COR-L47 (cell line): ENCODE measurements at places on chromosomes 3 and 15.

GRCh38 chr15:78228356-78228996 lies 5.9 kb downstream of the ACSBG1 start:
- no peak for DNase-seq

DNA sequence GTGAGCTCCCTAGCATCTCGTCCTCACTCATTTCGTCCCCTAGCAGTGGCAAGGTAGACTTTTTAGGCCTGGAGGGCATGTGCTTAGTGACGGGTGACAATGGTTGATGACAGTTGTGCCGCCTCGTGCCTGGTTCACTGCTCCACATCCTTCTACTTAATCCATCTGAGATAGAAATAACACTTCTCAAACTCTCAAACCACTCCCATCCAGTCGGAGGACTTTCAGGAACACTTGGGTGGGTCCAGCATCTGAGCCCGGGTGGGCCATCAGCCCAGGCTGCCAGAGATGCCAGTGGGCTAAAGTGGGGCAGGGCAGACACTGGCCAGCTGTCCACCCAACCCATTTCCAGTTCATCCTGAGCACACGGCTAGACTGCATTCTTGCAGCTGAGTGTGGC lies 79.7 kb upstream of the SMAD3 start:
- DNase-seq = no peak

DNA sequence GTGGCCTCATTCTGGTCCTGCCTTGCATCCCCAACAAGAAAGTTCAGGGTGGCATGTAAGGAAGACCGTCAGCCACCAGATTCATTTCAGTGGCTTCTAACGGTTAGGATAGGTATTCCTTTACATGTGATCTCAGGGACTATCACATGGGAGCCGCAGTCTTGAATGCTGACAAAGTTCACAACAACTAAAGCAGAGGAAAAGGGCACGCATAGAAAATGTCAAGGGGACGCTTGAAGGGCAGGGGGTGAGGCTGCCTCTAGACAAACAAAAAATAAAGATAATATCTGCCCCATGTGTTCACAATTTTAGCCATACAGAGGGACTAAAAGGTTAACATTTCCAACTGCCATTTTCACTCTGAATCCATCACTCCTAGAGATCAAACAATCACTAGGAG lies 31.9 kb upstream of the ARL8B start:
- no peak for DNase-seq

- DNase-seq = no peak
These were observed 43.2 kb downstream of the NR2E3 start for GRCh38 chr15:71853543-71853942.

GRCh38 chr3:157888040-157888439 lies 218.2 kb downstream of the SHOX2 start:
- no peak for DNase-seq

DNA sequence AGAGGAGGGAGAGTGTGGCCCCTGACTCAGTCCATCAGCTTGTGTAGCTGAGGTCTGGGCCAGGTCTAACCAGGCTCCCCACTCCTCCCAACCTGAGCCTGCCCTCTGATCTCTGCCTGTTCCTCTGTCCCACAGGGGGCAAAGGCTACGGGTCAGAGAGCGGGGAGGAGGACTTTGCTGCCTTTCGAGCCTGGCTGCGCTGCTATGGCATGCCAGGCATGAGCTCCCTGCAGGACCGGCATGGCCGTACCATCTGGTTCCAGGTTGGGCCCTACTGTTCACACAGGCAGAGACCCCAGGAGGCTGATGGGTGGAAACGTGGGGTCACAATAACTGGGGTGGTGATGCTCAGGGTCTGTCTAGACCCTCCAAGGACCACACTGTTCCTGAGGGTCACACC lies 6.8 kb downstream of the NEIL1 start:
- DNase-seq = no peak

- DNase-seq = no peak
These were observed 372.7 kb downstream of the EDEM1 start for GRCh38 chr3:5560199-5560598.

- DNase-seq = peak; percentile 46
These were observed 5.1 kb upstream of the IQSEC1 start for GRCh38 chr3:13078163-13078905.

DNA sequence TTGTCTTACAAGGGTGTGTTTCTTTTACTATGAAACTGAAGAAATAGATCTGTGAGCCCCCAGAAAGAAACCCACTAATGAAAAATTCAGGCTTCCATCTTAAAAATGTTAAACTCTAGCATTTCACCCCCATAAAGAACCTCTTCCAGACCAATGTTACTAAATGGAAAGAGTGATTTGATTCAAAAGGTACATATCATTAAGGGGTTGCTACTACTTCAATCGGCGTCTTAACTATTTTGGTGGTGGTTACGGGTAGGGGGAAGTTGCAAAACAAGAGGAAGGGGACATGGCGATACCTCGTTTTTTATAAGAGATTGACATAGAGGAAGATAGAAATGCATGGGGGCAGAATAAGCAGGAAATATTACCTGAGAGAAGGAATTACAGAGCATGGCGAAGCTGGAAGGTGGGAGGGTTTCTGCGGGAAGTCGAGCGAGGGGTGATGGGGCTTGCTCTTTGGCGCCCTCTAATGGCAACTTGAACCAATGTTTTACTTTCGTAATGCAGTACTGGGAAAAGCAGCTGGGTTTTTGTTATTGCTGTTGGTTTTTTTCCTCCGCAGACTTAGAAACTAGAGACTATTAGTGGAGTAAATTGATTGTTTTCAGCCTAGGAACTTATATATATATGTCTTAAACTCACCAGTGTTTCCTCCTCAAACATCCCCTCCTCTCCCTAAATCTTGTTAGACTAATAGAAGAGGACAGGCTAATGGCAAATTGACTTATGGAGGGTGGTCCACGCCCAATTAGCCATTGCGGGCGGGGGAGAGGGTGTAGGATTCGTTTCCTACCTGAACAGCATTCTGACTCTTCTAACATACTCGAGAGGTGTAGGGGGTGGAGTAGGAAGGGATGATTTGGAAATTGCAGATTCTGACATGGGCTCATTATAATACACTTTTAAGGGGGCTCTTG lies 11.3 kb upstream of the SOX2 start:
- DNase-seq = peak; percentile 93

- no peak for DNase-seq
These were observed 244.4 kb upstream of the TLE3 start for GRCh38 chr15:70342141-70342540.

DNA sequence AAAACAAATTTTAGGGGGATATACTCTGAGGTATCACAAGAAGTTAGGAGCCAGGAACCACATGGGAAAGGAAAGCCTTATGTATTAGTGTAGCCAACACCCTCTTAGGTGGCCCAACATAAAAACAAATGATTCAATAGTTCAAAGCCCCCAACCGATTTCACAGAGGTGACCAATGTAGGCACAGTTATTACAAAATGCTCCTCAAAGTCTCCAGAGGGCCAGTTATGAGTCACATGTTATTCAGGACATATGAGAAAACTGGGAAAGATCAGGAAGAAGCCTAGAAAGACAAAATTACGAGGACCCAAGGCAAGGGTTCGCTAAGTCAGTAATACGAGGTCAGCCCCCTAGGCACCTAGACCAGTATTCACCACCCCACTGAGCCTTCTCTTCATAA lies 29.9 kb upstream of the FBN1 start:
- DNase-seq = no peak

DNA sequence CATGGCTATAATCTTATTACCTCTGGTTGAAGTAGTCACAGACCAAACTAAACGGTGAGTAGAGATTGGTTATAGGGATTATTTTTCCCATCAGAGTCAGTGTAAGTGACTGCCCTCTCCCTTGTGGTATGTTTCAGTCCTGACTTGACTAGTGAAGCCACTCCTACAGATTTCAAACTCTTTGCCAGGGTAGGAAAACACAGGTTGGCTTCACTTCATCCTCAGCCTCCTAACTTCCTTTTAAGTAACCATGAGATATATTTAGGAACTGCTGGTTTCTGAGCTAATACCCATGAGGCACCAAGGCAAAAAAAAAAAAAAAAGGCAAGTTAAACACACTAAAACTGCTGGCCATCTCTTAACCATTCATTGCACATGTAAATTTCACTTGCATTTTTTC lies 349.2 kb upstream of the MCTP2 start:
- DNase-seq = no peak

- peak; percentile 87 for DNase-seq
These were observed 35.8 kb downstream of the MGLL start for GRCh38 chr3:127786353-127787070.

DNA sequence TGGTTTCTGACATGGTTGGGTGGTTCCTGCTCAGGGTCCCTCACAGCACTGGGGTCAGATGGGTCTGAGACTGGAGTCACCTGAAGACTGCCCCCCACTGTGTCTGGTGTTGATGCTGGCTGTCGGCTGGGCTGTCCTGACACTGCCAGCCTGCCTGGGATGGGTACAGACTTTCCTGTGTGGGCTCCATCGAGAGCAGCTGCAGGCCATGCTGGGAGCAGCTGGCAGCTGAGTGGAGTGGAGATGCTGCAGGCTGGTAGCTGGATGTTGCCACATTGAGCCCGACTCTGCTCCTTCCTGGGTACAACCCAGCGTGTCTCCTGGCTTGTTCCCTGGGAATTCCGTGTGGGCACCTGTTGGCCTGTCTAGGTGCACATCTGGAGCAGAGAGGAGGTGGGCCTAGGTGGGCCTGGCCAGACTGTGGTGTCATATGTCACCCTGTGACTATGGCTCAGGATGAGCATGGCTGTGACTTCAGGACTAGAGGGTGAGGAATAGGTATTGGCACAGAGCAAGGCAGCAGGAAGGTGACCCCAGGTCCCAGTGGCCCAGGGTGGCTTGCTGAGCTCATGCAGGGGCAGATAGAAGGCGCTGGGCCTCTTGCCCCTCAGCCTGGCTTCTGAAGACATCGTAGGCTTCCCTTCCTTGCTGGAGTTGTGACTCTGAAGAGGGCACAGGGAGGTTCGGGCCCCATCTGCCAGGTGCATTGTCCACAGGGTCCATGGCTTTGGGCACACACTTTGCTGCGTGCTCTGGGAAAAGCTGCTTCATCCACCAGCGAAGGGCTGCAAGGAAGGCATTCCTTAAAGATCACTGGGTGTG lies 40.0 kb upstream of the PRR23E start:
- no peak for DNase-seq

DNA sequence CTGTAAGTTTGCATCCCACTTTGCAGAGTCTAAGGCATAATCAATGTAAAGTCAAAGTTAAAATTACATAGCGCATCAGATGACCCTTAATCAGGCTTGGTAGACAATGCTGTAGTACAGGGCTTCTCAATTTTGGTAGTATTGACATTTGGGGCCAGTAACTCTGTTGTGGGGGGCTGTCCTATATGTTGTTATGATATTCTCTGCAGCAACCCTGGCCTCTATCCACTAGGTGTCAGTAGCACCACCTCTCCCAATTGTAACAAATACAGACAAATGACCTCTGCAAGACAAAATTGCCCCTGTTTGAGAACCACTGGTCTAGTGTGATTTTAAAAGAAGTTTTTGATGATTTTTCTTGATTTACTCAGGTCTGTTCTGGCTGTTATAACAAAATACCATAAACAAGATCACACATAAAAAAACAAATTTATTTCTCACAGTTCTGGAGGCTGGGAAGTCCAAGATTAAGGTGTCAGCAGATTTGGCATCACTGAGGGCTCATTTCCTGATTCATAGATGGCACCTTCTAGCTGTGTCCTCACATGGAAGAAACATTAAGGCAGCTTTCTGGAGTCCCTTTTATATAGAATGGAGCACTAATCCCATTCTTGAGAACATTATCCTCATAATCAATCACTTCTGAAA lies 37.6 kb upstream of the SLC9A9 start:
- DNase-seq = peak; percentile 49

DNA sequence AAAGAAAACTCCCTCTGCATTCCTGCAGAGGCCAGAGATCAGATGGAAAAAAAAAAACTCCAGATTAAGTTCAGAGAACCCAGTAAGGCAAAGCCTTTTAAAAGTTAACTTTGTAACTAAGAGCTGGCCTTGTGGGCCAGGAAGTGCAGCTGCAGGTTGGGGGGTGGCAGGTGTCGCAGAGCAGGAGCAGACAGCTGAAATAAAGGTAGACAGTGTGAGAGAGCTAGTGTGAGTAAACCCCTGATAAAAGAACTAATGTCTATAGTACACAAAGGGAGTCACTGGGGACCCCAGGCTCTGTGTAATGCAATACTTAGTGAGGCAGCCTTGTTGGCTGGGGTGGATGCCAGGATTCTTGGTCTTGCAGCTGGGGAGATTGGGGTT lies 42.1 kb downstream of the PPCDC start:
- DNase-seq = no peak

GRCh38 chr3:191470080-191470479 lies 9.1 kb downstream of the PYDC2 start:
- no peak for DNase-seq

DNA sequence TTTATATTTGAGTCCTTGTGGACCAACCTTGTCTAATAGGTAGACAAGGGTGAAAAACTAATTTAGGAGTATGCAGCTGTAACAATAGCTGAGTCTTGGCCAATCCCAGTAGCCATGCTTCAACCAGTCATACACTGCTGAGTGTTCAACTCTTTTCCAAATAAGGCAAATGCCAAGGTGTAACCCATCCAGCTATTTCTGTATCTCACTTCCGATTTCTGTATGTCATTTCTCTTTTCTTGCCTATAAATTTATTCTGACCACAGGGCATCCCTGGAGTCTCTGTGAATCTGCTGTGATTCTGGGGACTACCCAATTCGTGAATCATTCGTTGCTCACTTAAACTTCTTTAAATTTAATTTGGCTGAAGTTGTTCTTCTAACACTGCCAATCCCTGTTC lies 93.2 kb downstream of the MAGI1 start:
- no peak for DNase-seq

DNA sequence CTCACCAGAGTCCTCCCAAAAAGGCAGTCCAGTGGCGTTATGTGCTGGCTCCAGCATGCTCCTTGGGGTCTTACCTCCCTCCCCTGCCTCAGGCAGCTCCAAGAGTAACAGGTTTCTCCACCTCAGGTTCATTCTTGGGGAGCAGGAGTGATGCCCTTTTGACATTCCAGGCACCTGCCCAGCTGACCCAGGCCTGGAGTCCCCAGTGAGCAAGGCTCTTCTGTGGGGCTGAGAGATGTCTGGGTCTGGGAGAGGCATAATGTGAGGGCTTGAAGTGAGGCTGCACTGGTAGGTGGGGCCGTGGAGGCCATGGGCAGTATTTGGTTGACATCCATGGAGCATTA lies 15.3 kb downstream of the PXYLP1 start:
- DNase-seq = no peak

DNA sequence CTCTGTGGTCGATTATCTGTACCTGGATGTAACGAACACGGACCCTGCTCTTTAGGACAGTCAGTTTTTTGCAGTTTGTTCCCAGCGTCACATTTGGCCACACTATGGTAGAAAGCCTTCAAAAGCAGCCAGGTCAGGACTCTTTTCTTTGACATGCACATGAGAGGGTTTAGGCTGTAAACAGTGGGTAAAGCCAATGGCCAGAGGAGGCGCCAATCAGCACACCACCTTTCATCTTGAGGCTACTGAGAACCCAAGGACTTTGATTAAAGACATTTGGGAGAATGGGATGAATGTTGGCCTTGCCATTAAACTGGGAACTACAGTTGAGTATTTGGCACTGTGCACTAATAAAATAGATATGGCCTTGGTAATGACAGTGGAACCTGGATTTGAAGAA lies 225.9 kb downstream of the OXSM start:
- DNase-seq = no peak

DNA sequence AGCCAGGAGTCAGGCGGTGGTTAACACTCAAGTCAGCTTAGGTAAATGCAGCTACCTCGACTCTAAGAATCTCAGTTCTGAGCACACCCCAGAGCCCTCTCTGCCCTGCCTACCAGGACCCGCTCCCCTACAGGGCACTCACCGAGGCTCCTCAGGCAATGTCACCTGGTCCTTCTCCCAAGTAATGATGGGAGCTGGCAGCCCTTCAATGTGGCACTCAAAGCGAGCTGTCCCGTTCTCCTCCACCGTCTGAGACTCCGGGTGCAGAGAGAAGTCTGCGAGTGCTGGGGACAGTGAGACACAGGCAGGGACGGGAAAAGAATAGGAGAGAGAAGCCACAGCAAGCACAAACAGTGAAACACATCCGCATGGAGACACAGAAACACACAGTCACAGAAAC lies 12.7 kb downstream of the IGDCC4 start:
- DNase-seq = no peak
